ENCODE measurements at places on chromosomes 12 and 14. TPM values are rescaled to one million over a fixed set of nuclear protein-coding genes. Genes with fewer than 3 reads are reported as not detected.

Gene PPP1R36
- 3.5 TPM for total RNA-seq

Gene TRHDE
- total RNA-seq, result 20.9 TPM

Gene CERS5
- 40.2 TPM for total RNA-seq

Gene LUM
- total RNA-seq, result 603 TPM

Gene MGP
- total RNA-seq, result 10.6 TPM

Gene SLC17A8
- not detected for total RNA-seq

Gene CLMN
- total RNA-seq, result 0.43 TPM

Gene RERG
- 0.64 TPM for total RNA-seq

Measured in fibroblast of villous mesenchyme (primary cell).